ENCODE measurements at places on chromosomes 11 and 22.

GRCh38 chr22:40213478-40213877 is 35.8 kb downstream of the TNRC6B start:
- no peak for DNase-seq

GRCh38 chr11:2818503-2818902 is 67.1 kb downstream of the CDKN1C start:
- DNase-seq = no peak

DNA sequence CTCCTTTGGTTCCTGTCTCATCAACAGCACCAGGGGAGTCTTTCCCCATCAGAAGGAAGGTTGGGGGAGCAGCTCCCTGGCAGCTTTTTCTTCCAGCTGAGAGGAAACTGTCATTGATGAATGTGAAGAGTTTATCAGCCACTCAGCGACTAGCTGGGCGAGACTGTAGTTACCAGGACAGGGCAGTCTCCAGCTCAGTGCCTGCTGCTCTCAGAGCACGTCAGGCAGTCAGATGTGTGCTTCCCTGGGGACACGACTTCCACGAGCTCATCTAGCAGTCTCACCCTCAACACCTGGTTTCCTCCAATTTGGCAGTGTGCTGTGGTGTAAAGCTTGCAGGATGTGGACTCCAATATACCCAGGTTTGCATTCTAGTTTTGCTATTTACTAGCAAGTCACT is 12.5 kb upstream of the C1QTNF4 start:
- DNase-seq = no peak

DNA sequence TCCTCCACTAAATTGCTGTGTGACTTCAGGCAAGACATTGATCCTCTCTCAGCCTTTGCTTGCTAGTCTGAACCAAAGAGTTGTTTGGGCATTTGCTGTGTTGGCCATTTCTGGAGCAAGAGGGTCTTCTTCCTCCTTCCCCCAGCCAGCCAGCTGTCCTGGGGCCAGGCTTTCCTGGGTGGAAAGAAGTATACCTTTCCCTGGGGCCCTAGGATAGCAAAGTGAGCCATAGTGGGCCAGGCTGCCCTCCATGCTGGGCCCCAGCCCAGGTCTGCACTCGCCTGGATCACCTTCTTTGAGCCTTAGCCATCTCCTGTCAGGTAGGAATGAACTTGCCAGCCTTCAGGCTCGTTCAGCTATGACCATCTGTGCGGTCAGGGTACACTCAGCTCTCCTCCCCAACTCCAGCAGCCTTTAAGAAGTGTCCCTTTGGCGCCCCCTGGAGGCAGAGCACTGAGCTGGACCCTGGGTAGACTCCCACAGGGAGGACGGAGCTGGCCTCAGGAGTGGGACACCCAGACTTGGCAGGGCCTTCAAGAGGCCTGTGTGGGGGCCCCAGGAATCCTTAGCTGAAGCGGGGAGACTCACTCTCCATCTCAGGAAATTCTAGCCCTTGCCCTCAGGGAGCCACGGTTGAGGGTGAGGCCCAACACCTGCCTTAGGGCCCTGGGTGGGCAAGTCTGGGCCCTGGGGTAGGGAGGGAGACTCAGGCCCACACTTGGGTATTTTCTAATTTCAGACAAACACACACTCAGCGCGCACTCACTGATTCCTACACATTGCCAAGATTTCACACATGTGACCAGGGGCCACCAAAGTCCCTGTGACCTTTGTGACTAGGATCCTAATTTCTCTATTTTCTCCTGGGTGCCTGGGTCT is 35.6 kb upstream of the TPBGL start:
- peak; percentile 86 for DNase-seq

All from stimulated activated CD4-positive, alpha-beta T cell treated with anti-CD3 and anti-CD28 coated beads, Interleukin-4, amount 100 ng/mL, for 24 hours (primary cell).